Sigmoid colon (tissue), 7 donors: ENCODE measurements at places on chromosomes 11 and 22. TPM values are rescaled to one million over a fixed set of nuclear protein-coding genes. Genes with fewer than 3 reads are reported as not detected.

Gene PANX3
- not detected for total RNA-seq

Gene RAG1
- 0.71 TPM for total RNA-seq

Gene API5
- total RNA-seq: 122 TPM

Gene OR4D5
- total RNA-seq: not detected

Gene NAA40
- 5.4 TPM for total RNA-seq

Gene CDC42EP2
- total RNA-seq: 14.4 TPM

Gene GTSE1
- 0.27 TPM for total RNA-seq

Gene SORL1
- 16.3 TPM for total RNA-seq

Gene SLC25A17
- 10.2 TPM for total RNA-seq

Gene ANKK1
- total RNA-seq: 0.54 TPM

Gene PRRG4
- total RNA-seq: 2.1 TPM

Gene XPNPEP3
- total RNA-seq: 9.6 TPM

Gene SPCS2
- 51.7 TPM for total RNA-seq
